ENCODE measurements at places on chromosomes 1 and 21.
A peak's percentile ranks its signal among the peaks of the same experiment; 100 is the strongest.

DNA sequence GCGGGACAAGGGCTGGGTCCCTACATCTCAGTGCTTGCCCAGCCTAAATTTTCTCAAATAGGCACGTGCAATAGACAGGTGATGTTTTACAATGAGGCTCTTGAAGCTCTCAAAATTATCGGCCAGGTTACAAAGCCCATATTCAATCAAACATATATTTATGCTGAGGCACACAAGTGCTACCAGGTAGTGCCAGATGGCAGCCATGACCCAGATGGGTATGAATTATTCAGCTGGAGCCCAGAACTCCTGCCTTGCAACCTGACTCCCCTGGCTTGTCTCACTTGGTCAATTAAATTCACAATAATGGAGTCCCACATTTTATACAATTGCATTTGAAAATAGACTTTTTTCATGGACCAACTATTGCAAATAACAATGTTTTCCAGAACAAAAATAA lies 12.3 kb upstream of the ADAM30 start:
- DNase-seq = peak; percentile 68

- no peak for DNase-seq
Observed at GRCh38 chr21:45153358-45154318, 79.3 kb downstream of the ADARB1 start.

DNA sequence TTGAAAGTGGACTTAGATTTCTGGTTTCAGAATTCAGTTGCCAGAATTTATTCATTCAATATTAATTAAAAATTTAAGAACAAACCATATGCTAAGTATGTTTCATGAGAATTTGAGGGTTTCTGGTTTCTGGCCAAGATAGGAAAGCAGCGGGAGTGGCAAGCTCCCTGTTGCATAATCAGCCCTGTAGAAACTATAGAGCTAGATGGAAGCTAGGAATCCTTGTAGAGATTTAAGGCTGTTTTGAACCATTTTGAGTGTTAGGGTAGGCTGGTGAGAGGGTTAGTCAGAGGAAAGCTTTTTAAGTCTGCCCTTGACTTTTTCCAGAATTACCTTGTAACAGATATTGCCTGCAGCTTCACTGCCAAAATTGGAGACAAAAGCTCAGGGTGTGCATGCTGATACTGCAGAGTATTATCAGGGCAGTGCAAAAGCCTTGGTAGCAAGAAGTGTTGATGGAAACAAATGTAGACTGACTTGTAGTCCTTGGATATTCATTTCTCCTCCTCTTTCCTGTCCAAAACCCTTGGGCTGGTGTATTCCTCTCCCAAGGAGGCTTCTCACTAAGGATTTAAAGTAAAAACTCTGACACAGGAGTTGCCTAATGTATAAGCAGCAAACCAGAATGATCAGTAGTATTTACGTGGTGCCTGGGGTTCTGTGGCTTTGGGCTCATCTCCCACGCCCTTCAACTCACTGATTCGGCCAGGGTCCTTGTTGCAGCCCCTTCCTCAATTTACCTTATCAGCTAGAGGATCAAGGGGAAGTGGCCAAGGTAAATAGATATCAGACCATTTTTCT lies 12.6 kb upstream of the GIPC2 start:
- DNase-seq = no peak

DNA sequence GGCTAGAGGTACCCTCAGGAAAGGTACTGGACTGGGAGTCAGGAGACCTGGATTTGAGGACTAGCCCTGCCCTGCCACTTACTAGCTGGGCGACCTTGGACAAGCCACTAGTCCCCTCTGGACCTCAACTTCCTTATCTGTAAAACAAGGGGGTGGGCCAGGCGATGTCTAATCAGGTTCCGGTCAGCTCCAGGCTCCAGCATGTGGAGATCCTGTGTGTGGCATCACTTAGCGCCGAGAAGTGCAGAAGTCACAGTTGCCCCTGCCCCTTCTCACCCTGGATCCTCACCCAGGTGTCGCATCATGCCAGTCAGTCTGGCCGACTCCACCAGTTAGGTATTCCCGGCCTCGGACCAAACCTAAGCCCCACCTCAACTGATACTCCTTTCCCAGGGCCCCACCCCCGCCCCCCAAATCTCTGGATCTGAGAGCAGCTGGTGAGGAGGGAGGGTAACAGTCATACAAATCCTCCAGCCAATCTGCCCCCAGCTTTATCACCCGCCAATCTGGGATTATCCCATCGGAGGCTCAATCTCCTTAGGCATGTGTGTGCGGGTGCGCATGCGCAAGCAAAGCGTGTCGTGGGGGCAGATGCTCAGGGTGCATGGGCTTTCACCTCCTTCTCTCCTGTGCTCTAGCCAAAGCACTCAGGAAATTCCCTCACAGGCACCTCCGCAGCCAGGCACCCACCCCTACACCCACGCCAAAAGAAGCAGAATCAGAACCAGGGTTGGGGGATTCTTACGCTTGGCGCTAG lies 5.4 kb downstream of the CELF3 start:
- DNase-seq = no peak

DNA sequence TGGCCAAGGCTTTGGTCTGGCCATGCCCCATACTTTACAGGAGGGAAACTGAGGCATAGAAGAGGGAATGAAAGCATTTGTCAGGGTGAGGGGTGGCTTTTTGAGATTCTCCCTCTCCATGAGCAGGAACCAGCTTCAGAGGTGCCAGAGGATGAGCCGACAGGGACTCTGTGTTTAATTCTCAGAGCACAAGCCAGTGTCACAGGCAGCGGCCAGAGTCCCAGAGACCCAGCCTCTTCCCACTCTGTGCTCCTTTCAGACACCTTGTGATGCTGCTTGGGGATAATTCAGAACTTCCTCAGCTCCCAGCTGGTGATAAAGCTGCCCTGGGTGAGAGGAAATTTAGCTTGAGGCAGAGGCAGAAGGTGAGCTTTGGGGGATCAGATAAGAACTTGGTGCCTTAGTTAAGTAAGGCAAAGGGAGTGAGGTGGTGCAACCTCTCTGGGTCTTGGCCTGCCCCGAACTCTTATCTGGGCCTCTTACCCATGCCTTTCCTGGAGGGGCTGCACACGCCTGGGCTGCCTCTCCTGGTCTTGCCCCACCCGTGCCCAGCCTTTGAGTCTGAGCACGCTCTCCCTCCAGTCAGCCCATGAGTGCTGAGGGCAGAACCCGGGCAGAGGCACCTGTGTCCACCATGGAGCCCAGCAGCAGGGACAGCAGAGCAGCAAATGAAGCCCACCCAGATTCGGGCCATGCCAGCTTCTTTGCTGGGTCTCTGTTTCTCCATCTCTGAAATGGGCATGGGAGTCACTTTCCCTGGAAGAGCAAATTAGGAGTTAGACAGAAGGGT lies 175.6 kb upstream of the C1orf174 start:
- no peak for DNase-seq

GRCh38 chr1:93766451-93766850 lies 84.8 kb upstream of the BCAR3 start:
- DNase-seq = no peak

DNA sequence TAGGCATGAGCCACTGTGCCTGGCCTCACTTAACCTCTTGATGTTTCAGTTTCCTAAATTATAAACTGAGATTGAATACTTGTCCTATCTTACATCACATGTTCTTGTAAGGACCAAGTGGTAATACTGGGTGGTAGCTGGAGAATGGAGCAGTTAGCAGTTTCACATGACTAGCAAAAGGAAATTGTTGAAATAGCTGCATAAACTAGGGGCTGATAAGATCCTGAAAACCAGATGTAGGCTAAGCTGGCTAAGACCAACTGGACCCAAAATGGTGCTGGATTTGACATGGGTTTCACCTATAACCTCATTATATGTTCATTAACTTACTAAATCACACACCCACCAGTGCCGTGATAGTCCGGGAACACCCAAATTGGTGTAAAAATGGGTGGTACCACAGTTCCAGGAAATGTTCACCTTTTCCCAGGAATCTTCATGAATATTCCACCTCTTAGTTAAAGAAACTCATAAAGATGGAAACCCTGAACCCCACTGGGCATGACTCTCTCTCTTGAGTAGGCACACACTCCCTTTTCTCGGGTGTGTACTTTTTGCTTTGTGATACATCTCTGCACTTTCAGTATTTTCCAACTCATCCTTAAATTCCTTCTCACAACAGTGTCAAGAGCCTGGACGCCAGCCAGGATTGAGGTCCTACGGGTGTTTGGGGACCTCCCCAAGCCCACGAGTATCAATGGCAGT lies at the start of gene PAPPA2:
Gene PAPPA2, plus strand, starts transcription at position 502 of the 705 bp plus-strand sequence. CDS start 93,148 bp downstream, outside the sequence.
- no peak for DNase-seq

GRCh38 chr1:153636312-153636711 lies 2.4 kb downstream of the CHTOP start:
- no peak for DNase-seq

DNA sequence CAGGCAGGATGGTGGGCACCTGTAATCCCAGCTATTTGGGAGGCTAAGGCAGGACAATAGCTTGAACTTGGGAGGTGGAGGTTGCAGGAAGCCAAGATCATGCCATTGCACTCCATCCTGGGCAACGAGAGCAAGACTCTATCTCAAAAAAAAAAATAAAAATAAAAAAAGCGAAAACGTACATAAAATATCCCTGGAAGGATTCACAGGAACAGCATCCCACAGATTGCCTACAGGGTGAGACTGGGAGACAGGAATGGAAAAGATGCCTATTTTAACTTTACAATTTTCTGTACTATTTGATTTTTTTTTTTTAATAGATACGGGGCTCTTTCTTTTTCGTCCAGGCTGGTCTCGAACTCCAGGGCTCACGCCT lies 604 bp upstream of the NBPF3 start:
- no peak for DNase-seq

DNA sequence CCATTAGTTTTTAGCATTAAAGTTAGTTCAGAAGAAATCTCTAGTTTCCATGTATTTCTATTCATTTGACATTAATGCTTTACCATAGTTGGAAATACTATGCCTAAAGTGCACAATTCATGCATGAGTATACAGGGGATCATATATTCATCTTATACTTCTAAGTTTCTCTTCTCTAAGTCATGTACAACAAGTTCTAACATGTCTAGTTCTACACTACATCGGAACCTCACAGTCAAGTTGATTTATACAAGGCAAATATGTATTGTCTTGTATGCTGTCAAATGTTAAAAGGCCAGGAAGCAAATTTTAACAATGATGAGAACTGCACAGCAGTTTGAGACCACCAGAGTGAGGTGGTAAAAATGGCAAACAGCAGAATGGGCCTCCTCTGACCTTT lies 22.9 kb upstream of the MOB3C start:
- no peak for DNase-seq

GRCh38 chr21:45478115-45478801 lies 64.0 kb downstream of the SLC19A1 start:
- peak; percentile 23 for DNase-seq

- no peak for DNase-seq
Observed at GRCh38 chr1:17731460-17731859, 23.7 kb upstream of the ACTL8 start.

GRCh38 chr1:47611992-47612391 lies 174.1 kb downstream of the FOXD2 start:
- peak; percentile 36 for DNase-seq

DNA sequence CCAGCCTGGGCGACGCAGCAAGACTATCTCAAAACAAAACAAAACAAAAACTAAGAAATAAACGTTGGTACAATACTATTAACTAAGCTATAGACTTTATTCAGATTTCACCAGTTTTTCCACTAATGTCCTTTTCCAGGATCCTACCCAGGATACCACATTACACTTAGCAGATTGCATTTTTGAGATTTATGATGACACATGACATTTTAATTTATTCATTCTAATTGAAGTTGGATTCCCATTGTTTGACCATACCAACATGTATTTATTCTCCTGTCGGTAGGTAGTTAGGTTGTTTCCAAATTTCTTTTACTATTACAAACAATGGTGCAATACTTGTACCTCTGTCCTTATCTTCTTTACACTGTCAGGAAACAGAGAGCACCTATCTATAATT lies 6.8 kb upstream of the KLF17 start:
- no peak for DNase-seq

GRCh38 chr1:35615440-35615839 lies 25.9 kb downstream of the PSMB2 start:
- DNase-seq = no peak

GRCh38 chr1:10451287-10451686 lies 1.5 kb downstream of the CORT start:
- DNase-seq = no peak

DNA sequence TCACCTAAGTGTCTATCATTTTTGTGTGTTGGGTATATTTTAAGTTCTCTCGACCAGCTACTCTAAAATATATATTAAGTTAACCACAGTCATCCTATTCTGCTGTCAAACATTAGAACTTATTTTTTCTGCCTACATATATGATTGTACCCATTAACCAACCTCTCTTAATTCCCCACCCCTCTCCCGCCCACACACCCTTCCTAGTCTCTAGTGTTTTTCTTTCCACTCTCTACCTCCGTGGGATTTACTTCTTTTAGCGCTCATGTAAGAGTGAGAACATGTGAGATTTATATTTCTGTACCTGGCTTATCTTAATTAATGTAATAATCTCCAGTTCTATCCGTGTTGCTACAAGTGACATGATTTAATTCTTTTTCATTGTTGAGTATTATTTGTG lies 26.6 kb downstream of the KCNK2 start:
- DNase-seq = no peak

DNA sequence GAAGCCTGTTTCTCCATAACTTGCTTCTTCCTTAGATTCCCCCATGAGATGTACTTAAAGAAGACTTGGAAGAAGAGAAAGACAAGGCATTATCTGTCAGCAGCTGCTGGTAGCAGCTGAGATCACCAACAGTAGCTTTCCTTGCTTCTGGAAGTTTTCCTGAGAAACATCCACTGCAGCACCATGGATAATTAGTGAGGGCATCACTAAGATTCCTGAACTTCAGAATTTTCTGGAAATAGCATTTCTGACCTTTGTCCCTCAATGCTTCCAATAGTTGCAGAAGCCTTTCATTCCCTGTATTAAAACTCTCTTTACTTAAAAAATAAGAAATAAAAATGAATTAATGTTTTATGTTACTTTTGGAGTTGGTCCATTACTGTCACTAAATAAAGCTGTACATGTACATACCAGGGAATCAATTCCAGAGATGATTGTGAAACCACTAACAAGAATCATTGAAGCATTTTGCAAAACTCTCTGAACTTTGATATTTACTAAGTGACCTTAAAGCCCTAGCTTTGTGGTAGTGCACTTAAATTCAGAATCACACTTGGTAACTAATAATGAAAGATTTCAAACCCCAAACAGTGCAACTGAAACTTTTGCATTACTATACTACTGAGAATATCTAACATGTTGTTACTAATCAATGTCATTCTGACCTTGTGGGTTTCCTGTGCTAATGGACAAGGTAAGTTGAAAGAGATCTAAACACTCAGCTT lies at the start of gene CFHR4:
Gene CFHR4, plus strand, starts transcription at position 538 of the 725 bp plus-strand sequence. Its CDS starts 99 bp downstream, at position 637.
- no peak for DNase-seq

DNA sequence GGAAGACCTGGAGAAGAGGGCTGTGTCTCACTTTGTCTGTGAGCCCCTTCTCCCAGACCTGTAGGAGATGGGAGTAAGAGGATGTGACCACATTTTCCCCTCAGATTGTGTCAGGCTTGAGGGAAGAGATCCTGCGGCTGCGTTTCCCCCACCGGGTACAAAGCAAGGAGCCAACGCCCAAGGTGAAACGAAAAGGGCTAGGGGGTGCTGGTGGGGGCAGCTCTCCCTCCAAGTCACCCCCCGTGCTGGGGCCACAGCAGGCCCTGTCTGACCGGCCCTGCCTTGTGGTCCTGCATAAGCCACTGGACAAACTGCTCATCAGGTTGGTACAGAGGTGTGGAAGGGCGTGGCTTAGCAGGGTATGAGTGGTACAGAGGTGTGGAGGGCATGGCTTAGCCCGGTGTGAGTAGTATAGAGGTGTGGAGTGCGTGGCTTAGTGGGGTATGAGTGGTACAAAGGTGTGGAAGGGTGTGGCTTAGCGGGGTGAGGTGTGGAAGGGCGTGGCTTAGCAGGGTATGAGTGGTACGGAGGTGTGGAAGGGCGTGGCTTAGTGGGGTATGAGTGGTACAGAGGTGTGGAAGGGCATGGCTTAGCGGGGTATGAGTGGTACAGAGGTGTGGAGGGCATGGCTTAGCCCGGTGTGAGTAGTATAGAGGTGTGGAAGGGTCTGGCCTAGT lies 30.6 kb downstream of the HYI start:
- no peak for DNase-seq
